Smooth muscle cell of trachea (primary cell): ENCODE measurements at places on chromosomes 1 and 21. TPM values are rescaled to one million over a fixed set of nuclear protein-coding genes. Genes with fewer than 3 reads are reported as not detected.

The DCDC2B gene
- total RNA-seq = not detected in 2 replicates

The FCRL6 gene
- not detected in 2 replicates for total RNA-seq

The SCAF4 gene
- total RNA-seq = 5.6 and 8.3 TPM in 2 replicates

The TCEANC2 gene
- total RNA-seq = 4.5 and 5.8 TPM in 2 replicates

The OR10J1 gene
- not detected in 2 replicates for total RNA-seq

The CFAP74 gene
- not detected in 2 replicates for total RNA-seq

The PTGER3 gene
- 3.9 and 27.5 TPM in 2 replicates for total RNA-seq

The S100PBP gene
- 29.9 and 70.5 TPM in 2 replicates for total RNA-seq

The OPRD1 gene
- under 0.01 TPM in 1 of 2 replicates, not detected in the other for total RNA-seq

The PAQR6 gene
- 0.29 and 0.66 TPM in 2 replicates for total RNA-seq

The SAMSN1 gene
- 0.15 and 0.17 TPM in 2 replicates for total RNA-seq

The SPRR1A gene
- total RNA-seq = not detected in 2 replicates

The TNFRSF18 gene
- 0.33 and 0.44 TPM in 2 replicates for total RNA-seq

The CHD5 gene
- total RNA-seq = under 0.01 and 0.15 TPM in 2 replicates

The ZNF648 gene
- total RNA-seq = not detected in 2 replicates
